ENCODE measurements at places on chromosomes 3 and 15.

DNA sequence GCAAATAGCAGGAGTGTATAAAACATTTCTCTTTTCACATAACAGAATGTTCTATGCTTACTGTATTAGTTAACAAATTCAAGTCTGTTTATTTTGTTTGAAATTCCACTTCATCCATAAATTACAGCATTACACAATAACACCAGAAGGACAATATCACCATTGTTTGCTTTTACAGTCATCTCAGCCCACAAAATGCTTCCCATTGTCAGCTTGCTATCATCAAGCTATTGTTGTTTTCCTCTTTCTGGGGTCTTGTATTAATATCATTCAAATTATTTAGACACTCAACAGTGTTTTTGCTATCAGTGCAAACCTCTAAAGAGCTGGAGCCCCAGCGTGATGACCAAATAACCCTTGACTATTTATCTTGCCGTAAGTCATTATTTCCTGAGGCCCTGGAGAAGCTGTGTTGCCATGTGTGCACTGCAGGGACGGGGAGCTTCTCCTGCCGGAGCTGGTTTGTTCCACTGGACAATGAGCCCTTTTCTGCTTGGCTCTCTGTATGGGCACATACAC is 1.1 kb downstream of the SAMMSON start:
- DNase-seq, result peak; percentile 73

DNA sequence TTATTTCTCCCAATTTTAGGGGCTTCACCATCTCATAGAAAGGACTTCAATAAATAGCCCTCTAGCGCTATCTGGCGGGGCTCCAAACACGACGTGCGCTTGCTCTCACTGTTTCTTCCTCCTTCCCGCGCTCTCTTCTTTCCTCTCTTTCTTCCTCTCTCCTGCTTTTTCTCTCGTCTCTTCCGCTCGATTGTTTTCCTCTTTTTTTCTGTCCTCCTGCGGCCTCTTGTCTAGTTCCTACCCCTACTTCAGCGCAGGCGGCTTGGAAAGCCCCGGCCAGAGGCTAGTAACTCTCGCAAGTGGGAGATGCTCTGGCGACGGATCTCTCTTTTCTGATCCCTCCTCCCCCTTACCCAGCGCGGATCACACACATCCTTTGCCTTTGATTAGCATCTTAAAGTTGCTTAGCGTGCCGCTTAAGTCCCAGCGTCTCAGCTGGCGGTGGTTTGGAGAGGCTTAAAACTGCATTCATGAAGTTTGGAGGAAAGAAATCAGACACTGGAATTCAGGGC is 6.2 kb upstream of the MEIS2 start:
- no peak for DNase-seq

DNA sequence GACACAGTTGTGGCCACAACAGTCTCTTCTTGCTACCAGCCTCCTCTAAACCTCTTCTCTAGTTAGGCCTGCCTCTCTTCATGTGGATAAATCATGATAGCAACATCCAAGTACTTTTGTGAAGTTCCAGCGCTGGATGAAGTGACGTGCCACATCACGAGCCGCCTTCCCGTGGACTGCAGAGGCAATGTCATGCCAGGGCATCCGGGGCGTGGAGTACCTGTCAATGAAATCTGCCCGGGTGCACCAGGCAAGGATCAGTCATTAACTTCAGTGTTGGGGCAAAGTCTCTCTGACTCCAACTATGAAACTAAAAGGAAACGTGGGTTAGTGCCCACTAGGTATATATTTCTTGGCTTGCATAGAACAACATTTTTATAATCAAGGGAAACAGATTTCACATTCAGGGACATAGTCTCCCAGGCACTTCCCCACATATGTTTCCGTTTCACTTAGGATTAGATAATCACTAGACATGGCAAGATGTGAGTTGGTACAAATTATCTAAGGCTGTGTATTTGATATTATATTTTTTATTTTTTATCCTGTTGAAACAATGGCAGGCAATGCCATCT is 133.6 kb downstream of the PLD1 start:
- no peak for DNase-seq

GRCh38 chr15:101039461-101039860 is 120.3 kb downstream of the LRRK1 start:
- no peak for DNase-seq

GRCh38 chr3:159069866-159070425 is 268.1 kb downstream of the MFSD1 start:
- DNase-seq, result no peak

DNA sequence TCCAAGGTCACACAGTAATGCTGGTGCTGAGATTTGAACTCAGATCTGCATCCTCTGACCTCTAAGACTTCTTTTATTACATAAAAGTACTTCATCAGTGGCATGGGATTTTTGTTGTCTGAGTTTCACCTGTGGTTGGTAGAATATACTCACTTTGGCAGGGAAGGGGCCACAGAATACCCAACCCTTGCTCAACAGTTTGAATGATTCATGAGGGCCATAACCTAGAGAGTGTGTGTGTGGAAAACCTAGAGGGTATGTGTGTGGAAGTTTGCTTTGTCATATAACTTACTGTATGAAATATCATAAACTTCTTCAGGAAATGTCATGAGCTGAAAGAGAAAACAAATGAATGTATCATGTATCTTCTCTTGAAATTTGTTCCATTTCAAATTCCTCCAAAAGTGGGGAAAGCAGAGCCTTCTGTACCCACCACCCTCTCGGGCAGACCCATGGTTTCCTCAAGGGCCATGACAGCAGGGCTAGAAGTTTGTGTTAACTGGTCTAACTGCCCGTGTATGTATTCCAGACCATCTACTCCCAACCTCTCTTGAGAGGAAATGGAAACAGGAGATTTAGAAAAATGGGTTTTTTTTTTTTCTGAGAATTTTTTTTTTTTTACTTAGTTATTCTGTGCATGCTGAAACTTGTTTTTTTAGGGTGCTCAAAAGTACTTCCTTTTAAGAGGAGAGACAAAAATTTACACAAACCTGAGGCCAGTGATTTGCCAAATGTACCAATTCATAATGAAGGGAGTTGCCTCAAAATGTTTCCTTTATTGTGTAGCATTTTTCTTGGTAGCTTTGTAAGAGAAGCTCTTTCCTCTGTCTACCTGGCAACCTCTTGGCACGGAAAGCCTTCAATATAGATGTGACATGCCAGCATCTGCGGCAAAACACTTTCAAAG is 127.0 kb downstream of the TPRG1 start:
- no peak for DNase-seq

- DNase-seq, result no peak
Measured at GRCh38 chr3:139129892-139130291, 85.2 kb upstream of the PRR23C start.

DNA sequence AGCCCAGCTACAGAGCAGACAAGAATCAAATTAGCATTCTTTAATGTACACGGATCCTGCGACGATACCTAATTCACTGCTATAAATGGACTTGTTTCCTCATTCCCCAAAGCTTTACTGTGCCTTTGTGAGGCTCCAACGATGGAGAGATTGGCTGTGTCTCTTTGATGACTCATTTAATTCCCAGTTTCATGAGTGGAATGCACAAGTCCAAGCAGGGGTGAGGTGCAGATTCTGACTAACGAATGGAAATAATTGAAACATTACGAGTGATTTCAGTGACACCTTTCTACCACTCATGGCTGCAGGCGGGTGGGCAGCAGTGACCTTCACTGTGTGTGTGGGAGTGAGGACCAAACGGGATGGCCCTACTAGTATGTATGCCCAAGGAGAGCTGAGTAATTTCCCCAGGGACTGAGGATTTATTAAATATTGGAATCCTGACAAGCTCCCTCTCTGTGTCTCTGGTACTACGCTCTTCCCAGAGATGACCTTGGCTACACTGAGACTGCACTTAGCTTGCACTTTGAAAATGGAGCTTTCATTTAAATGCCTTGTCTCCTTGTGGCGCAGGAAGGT is 156.7 kb downstream of the CACNA2D3 start:
- DNase-seq, result no peak

DNA sequence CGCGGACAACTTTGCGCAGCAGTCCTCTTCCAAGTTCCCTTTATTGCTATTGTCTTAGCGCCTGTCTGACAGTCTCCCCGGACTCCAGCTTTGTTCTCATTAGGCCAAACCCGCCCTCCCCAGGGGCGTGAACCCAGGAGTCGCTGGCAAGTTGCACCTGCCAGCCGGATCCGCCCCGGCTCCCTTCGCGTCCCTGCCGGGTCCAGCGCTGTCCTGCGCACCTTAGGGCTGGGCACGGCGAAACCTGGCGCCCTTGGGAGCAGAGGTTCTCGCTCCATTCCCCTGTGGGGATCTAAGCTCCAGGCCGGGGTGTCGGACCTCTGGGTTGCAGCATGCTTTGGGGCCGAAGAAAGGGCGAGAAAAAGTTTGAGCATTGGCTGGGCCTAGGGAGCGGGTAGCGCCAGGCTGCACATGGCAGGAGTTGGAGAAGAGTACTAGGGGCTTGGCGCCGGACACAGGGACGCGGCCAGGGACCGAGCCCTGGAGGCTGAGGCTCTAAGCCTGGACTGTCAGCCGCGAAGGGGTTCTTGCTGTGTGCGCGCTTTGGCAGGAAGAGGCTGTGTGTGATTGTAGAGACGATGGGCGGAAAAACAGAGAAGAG is 335.1 kb upstream of the THRB start:
- DNase-seq, result peak; percentile 8

DNA sequence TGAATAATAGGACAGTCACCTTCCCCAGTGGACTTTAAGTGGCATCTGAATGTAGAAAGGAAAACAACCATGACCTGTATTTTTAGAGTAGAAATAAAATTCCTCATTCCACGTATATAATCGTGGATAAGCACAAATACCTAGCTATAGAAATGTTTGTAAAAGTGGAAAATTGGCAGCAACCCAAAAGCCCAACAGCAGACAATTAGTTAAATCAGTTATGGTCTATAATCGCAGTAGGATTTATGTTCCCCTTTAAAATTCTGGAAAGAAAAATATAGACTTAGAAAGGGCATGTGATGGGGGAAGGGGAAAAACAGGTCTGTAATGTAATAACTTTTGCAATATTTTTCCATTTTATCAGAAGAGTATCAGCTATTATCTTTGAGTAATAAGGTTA is 241.9 kb upstream of the ST8SIA2 start:
- no peak for DNase-seq

- DNase-seq, result no peak
Measured at GRCh38 chr3:16913264-16913580, 28.5 kb downstream of the PLCL2 start.
